Hematopoietic multipotent progenitor cell treated with erythropoietin and hydrocortisone succinate and interleukin-3 and kit ligand, for 4 days (in vitro differentiated cells): ENCODE measurements at places on chromosomes 2 and 18.

DNA sequence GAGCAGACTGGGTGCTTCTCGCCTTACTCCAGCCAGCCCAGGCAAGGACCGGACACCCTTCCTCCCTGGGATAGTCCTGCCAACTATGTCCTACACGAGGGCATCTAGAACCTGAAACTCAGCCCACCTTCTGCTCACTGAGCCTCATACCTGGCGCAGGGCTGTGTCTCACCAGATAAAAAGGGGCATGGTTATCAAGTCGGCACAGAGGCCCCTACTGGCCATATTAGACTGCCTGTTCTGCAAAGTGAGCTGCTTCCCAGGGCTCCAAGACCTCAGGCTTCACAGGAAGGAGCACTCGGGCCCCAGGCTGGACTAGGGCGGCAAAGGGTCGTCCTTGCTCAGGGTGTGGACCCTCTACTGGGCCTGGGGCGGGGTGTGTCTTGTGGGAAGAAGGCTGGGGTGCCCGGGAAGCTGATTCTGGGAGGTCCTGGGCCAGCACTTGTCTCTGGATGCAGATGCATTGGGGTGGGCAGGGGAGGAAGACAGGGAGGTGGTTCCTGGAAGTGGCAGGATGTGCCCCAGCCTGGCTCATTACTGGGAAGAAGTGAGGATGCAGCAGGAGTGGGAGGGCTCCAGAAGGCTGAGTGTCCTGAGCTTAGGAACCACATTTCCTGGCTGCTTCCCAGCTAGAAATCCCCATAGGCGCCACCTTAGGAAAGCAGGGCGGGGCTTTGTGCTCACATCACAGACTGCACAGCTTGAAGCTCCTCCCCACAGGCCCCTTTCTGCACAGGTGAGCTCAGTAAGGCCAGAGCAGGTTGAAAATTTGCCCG is 19.6 kb downstream of the EHD3 start:
- DNase-seq: peak; percentile 72

- DNase-seq: peak; percentile 53
Measured at GRCh38 chr2:186486651-186487647, 889 bp downstream of the ZC3H15 start.

DNA sequence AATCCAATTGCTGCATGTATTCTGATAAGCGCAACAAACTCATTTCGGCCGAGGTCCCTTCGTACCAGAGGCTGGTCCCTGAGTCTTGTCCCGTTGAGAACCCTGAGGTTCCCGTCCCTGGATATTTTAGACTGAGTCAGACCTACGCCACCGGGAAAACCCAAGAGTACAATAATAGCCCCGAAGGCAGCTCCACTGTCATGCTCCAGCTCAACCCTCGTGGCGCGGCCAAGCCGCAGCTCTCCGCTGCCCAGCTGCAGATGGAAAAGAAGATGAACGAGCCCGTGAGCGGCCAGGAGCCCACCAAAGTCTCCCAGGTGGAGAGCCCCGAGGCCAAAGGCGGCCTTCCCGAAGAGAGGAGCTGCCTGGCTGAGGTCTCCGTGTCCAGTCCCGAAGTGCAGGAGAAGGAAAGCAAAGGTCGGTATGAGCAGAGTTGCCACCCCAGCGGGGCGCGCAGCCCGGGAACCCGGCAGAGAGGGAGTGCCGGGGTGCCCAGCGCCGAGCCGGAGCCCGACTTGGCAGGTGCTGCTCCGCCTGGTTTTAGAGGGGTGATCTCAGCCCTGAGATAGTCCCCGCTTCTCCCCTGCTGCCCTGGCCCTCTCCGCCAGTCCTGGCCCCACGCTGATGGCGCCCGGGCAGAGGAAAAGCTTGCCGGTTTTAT is 714 bp downstream of the HOXD10 start:
- no peak for DNase-seq

- DNase-seq: no peak
Measured at GRCh38 chr2:146457221-146457620, 1387.6 kb upstream of the ACVR2A start.

- DNase-seq: no peak
Measured at GRCh38 chr2:179446476-179447141, 182.0 kb upstream of the SESTD1 start.

DNA sequence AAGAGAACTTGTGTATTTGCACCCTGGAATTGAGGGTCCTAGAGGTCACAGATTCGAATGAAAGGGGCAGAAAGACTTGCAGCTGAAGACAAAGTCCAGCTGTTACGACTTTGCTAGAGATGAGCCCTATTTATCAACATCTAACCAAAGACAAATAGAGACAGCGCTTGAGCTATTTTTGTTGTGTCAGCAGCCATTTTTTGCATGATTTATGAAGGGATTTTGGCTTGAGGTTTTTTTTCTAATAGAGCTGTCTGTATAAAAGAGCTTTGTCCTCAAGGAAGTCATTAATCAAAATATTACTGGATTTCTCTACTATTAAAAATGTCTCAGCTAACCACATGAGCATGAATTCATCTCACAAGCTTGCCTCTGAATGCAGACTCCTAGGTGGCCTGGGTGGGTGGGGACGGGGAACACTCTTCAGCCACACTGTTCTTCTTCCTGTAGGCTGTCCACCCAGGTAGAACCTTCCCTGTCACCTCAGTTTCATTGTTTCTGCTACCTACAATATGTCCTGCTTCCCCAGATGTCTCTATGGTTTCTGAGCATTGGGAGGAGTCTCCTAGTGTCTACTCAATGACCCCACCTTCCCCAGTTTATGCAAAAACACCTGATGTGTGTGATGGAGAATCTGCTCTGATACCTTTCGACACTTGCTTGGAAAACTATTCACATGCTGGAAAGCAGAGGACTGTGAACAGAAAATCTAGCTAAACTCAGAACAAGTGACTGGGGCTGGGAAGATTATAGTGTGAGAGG is 7.2 kb upstream of the CD226 start:
- no peak for DNase-seq

GRCh38 chr2:38658613-38659012 is 7.3 kb upstream of the GALM start:
- peak; percentile 25 for DNase-seq

DNA sequence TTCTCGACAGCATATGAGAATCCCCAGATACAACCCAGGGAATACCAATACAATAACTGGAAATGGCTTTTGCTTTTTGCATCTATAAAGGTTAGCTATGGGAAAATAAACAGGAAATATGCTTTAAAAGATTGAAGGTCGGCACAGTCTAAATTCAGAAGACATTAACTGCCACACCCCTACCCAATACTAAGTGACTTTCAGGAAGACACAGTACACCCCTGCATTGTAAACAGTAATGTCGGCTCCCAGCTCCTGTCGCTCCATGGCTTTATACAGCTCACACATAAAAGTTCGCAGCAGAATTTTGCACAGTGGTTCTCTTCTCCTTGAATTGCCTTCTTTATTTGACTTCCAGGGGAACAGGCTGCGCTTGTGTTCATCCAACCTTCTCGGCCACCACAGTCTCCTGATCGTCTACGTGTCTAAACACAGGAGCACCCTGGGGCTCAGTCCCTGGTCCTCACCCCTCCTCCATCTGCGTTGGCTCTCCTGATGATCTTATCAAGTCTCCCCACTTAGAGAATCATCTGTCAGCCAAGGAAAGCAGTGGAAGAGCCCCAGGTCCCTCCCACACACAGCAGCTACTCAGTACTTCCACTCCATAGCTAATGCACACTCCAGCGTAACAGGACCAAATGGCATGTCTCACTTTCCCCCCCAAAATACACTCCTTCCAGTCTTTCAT is 22.7 kb downstream of the CYB5A start:
- no peak for DNase-seq

- DNase-seq: no peak
Measured at GRCh38 chr2:182066400-182067087, 80.9 kb downstream of the PPP1R1C start.

DNA sequence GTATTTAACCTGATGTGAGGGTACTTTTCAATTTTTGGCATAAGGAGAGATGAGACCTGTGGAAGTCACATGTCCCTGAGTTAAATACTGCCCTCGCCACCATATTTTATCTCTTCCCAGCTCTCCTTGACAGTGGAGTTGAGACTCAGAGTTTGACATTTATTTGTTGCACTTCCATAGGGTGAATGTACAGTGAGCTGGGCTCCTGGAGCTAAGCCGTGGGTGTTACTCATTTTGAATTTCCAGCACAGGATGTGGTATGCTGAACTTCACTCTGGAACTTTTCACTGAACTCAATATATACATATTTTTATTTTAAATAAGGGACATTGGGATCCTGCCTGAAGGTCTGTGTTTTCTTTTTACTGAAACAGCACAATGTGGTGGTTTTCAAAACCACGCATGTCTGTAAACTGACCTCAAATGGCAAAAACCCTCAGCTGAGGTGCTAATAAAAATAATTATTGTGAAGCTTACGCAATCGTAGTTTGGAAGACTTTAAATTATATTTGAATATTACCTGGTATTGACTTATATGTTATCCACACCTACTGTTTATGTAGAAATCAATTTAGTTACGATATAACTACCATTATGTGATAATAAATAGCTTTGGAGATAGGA is 12.1 kb downstream of the RNF144A start:
- peak; percentile 31 for DNase-seq

- DNase-seq: peak; percentile 84
Measured at GRCh38 chr2:55112229-55113031, 62.2 kb upstream of the RTN4 start.

DNA sequence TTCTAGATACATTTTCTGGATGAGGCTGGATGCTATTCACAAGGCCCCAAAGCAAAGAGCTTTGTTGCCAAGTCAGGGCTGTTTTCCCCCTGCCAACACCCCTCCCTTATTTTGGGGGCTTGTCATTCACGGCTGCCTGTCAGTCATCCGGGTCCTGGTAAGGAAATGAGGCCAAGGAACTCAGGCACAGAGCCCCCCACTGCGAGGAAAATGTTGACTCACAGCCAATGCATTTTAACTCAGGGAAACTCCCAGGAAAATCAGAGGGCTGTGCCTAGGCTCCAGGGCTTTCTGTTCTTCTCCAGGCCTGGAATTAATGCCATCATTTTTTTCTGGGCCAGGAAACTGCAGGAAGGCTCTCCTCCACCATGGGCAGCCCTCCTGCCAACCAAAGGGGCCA is 241.1 kb downstream of the SMAD2 start:
- no peak for DNase-seq

- DNase-seq: no peak
Measured at GRCh38 chr18:37199741-37200140, 365.9 kb downstream of the CELF4 start.

- DNase-seq: no peak
Measured at GRCh38 chr18:57759650-57760049, 43.5 kb downstream of the ATP8B1 start.

- DNase-seq: no peak
Measured at GRCh38 chr2:67466734-67467133, 69.6 kb downstream of the ETAA1 start.

DNA sequence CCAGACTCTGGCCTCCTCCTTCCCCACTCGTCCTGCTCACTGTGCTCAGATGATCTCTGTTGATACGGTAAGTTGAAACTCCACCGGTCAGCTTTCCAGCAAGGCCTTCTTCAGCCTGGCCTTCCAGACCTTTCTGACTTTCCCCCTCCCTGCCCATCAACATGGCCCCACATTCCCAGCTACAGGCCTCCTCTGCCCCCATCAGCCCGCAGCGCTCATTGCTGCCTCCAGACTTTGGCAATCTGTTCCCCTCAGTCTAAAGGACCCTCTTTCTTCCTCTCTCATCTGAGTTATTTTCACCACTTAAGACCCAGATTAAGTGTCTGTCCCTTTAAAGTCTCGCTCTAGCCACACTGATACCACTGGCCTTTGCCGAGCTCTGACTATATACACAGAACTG is 10.6 kb downstream of the LOXHD1 start:
- no peak for DNase-seq

DNA sequence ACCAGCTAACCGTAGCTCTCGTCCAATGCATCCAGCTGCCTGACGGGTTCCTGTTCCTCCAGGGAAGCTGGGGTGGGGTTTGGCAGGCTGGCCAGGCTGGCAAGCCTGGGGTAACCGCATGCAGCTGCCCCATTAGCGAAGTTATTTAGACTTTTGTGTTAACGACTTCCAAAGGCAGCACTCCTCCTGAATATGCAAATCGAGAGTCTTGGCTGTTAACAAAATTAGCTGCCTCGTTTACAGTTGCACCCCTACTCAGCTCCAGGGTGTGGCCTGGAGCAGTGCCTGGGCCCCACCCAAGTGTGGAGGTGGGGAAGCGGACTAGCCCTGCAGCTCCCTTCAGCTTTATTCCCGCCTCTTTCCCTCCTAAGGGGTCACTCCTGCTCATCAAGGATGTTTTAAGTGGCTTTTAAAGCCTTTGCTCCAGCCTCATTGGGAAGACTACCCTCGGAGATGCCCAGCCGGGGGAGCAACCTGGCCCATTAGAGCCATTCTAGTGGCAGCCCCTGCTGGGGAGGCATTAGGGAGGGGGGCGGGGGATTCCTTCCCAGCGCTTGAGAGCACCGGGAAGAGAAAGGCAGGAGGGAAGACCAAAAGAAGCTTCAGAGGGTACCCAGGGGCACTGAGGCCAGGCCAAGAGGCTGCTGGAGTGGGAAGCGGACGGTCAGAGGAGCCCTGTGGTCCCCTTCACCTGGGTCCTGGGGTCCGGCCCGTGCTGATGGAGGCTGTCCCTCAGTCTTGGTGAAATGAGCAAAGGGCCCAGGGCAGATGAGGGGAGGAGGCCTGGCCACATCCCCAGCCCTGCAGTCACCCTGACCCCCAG is 204.1 kb downstream of the CELF4 start:
- peak; percentile 5 for DNase-seq

DNA sequence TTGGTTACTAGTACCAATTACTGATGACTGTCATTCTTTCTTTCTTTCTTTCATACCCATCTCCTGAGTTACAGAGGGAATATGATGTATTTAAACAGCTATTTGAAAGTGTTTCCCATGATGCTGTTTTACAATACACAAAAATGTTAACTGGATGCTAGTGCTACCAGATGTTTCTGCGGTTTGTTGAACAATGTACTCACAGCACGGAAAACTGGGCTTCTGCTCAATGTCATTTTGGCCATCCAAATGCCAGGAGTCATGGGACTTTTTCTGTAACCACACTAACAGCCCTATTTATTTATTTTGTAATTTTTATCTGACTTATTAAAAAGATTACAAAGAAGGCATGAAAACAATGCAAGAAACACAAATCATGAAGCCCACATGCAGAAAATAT is 313.8 kb downstream of the RIT2 start:
- DNase-seq: no peak
